ENCODE measurements at places on chromosomes 6 and 20.

DNA sequence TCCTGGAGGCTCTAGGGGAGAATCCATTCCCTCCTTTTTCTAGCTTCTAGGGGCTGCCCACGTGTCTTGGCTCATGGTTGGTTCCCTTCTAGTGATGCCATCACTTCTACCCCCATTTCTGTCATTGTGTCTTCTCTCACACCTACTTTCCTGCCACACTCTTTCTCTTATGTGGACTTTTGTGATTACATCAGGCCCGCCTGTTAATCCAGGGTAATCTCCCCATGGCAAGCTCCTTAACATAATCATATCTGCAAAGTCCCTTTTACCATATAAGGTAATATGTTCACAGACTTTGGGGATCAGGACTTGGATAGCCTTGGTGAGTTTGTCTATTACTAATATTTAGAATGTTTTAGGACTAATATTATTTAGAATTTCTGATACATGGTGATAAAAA lies 111.9 kb downstream of the DNAH8 start:
- DNase-seq: no peak

- DNase-seq: no peak
Observed at GRCh38 chr20:35510951-35511735, 18.3 kb downstream of the C20orf173 start.

DNA sequence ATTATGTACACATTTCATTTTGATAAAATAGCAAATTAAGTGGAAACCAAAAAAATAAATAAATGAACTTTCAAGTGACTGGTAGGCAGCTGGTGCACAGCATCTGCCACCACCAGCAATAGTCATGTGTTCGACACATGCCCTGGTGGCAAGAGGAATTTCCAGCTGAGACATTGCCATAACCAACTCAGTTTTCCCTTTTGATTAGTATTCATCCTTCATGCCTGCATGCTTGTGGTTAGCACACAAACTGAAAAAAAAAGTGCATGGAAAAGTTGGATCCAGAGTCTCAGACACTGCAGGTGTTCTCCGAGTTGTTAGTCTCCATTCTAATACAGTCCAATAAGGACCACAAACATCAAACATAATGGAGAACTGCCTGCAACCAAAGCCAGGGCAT lies 156.0 kb upstream of the SOX4 start:
- no peak for DNase-seq

GRCh38 chr6:81997090-81997926 lies 244.8 kb upstream of the TENT5A start:
- DNase-seq: no peak

DNA sequence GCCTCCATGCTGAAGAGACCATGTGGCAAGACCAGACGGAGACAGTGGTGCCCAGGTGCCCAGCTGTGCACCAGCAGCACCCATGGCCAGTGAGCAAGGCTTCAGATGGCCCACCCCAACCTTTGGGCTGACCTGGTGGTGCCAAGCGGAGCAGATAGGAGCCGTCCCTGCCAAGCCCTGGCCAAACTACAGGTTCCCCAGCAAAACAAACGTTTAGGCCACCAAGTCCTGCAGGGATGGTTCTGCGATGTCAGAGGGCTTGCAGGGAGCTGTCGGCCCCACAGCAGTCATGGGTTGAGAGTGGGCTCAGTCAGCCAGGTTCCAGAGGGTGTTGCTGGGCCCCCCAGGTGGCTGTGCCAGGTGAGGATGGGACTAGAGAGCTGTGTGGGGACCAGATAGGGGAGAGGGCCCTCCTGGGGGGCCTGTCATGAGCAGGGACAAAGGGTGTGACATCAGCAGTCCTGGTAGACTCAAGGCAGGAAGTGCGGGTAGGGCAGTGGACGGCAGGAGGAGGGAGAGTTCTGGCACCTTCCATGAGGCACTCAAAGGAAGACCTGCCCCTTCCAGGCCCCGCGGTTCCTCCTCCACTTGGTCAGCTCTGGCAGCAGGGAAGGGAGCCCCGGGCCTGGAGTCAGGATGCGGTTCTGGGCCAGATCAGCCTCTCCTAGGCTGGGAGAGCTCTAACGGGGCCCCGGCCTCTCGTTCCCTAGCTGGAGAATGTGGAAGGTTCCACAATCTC lies 342.4 kb downstream of the ZFAND3 start:
- DNase-seq: no peak

- DNase-seq: no peak
Observed at GRCh38 chr6:135114355-135115145, 59.9 kb upstream of the HBS1L start.

- DNase-seq: no peak
Observed at GRCh38 chr6:63802606-63803206, 167.1 kb downstream of the PHF3 start.

DNA sequence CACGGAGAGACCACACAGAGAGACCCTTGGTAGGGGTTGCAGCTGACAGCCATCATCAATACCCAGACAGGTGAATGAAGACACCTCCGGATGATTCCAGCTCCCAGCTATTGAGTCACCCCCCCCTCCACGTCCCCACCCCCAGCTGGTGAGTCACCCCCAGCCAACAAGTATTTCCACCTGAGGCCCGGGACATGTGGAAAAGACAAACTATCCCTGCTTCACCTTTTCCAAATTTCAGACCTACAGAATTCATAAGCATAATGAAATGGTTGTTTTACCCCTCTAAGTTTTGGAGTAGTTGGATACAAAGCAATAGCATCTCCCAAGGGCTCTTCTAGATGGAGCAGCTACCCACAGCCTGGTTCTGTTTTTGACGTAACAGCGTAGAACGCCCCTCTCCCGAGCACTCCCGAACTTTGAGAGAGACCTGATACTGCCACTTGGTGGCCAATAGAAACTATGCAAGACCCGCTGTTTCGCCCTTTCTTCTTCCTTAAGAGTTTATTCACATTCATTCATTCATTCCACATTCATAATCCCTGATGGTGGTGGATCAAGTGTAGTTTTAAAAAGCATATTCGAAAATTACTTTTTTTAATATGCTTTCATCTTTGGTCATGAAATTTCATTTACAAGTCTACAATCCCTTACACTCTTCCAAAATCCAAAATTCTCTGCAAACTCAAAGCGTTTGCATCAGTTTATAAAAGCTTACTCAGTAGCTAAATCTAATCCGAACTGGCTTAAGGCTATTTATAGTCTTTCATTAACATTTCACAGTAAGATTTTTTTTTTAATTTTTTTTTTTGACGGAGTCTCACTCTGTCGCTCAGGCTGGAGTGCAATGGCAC lies 15.1 kb upstream of the PPP1R16B start:
- no peak for DNase-seq

DNA sequence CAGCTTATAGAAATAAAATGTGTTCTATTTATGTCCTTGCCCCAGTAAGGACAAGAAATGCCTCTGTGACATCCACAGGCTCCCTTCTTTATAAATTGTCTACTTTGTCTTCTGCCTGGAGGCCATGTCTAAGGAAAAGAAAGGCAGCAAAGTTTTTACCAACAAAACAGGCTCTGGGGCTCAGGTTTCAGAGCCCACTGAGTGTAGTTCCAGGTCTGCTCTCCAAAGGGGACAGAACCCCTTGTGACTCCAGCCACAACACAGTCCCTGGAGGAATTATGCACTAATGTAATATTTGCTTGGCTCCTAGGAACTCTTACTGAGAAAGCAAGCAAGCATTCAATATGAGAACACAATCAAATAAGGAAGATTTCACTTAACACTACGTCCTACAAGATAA lies 80.1 kb downstream of the PAK5 start:
- DNase-seq: no peak

DNA sequence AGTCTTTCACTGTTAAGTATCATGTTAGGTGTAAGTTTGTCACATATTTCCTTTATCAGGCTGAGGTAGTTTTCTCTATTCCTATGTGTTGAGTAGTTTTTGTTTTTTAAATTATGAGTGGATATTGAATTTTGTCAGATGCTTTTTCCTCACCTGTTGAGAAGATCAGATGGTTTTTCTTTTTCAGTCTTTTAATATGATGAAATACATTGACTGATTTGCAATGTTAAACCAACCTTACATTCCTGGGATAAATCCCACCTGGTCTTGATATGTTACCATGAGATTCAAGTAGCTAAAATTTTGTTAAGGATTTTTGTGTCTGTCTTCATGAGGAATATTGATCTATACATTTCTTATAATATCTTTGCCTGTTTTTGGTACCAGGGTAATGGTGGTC lies 52.1 kb downstream of the FOXO3 start:
- no peak for DNase-seq

GRCh38 chr6:19369785-19370184 lies 467.4 kb upstream of the ID4 start:
- no peak for DNase-seq

DNA sequence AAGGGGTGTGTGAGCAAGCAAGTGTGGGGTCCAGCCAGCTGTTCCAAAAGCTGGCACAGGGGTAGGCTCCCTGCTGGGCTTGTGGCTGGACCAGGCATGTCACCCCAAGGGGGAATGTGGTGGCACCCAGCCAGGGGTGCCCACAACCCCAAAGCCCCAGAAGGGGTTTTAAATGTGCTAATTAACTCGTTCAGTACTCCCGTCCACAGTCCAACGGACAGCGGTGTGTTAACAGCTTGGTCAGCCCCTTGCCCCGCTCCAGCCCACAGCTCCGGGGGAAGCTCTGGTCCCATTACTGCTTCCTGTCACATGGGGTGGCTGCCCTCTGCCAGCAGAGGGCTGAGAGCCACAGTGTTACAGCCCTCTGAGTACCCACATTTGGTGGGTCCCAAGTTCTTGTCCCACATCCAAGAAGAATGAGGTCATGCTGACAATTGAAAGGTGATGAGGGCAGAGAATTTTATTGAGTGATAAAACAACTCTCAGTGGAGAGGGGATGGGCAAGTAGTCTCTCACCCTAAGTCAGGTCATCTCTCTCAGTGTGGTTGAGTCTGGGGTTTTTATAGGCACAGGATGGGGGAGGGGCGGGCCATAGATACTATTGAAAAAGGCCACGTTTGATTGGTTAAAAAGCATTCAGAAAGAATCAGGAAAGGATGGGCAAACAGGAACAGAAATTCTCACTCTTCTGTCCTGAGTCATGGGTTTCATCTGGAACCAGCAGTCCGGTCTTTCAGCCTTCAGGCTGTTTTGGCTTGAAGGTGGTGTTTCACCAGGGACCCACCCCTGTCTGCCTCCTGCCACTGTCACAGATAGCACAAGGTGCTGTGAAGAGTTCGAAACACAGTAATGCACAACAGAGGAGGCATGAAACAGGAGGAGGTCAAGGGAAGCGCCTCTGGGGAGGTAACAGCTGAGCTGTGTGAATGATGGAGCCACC lies 238.5 kb downstream of the NFATC2 start:
- no peak for DNase-seq

All from pulmonary artery endothelial cell (primary cell).